Fibroblast of skin of left quadriceps (primary cell): ENCODE measurements at places on chromosomes 7 and 10.

DNA sequence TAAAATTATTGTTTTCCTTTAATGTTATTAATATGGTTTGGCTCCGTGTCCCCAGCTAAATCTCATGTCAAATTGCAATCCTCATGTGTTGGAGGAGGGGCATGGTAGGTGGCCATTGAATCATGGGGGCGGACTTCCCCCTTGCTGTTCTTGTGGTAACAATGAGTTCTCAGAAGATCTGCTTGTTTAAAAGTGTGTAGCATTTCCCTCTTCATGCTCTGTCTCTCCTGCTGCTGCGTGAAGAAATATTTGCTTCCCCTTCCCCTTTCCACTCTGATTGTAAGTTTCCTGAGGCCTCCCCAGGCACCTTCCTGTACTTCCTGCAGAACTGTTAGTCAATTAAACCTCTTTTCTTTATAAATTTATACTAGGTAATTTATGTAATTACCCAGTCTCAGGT is 27.5 kb downstream of the VIM start:
- DNase-seq = no peak

GRCh38 chr7:51187941-51188340 is 128.7 kb downstream of the COBL start:
- DNase-seq = no peak

DNA sequence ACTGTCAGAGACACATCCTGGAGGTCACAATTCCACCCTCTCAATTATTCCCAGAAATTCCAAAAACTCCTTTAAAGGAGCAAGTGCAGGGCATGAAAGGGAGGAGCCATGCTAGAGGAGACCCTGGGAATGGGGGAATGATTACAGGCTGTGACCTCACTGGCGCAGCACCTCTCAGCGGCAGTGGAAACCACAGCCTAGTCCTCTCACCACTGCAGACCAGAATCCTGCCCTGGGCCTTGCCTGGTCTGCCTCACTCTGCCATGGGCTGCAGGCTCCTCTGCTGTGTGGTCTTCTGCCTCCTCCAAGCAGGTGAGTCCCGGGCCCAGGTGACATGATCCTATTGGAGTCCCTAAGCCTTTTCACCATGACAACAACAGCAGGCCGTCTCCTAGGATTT is 50.5 kb upstream of the PRSS58 start:
- no peak for DNase-seq

DNA sequence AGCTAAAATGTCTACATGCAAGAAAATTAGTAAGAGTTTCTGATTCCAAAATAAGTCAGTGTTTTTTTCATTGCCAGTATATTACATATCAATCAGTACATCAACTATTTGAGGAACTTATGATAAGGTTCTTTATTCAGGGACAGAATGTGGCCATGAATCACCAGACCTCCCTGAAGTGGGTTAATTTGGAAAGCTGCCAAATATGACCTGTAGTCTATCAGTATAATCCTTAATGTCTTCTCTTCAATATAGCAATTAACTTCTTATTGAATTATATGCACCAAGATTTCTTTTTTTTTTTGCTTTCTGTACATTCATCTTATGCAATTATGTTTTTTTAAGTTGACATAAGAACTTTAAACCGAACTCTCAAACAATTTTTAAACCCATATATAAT is 714.5 kb upstream of the POT1 start:
- no peak for DNase-seq

GRCh38 chr10:18532881-18533535 is 118.4 kb downstream of the NSUN6 start:
- no peak for DNase-seq

DNA sequence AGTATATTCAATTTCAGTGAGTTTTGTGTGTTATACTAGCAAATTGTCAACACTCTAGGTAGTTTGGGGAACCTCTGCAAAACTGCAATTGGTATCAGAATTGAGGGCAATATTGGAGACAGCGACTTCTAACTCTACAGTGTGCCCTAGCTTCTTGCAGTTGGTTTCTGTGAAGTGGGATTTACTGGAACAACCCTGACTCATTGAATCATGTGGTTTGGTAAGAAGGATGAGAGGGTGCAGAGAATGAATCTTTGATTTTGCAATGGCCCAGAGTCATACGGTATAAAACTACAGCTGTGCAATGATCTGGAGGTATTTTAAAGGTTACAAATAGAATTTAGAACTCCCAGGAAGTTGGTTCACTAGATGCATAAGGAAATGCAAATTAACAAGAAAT is 129.1 kb upstream of the PPP1R3A start:
- peak; percentile 39 for DNase-seq

DNA sequence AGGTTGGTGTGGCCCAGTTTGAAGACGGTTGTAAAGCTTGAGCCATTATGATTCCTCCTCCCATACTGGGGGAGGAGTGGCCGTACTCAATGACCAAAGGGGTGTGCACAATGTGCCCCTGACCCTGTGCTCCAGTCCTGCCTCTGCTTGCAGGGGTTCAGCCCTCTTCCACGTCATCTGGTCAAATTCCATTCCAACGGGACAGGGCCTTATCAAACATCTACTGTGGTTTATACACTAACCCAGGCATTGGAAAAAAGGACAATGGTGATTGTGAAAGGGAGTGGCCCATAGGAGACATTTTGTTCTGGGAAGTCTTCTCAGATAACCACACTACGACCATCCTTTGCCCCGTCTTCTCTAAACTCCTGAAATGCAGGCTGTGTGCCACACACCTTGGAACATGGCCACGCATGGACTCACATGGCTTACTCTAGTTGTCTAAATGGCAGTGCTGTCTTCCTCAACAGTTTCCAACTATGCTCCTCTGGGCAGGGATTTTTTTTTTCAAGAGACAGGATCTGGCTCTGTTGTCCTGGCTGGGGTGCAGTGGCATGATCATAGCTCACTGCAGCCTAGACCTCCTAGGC is 103.0 kb downstream of the JCAD start:
- DNase-seq = no peak

GRCh38 chr10:4676566-4676965 is 149.4 kb upstream of the AKR1E2 start:
- DNase-seq = no peak

DNA sequence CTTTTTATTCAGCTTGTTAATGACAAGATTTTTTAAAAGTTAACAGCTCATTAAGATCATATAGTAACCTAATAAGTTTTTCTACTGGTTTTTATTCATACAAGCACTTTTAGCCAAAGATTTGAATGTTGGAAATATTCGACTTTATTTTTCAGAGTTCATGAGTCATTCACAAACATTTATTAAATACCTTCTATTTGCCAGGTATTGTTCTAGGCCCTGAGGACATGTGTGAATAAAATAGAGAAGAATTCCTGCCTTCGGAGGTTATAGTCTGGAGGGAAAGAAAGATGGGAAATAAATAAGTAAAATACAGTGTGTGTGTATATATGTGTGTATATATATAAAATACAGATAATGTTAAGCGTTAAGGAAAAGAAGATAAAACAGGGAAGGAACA is 31.5 kb downstream of the BTAF1 start:
- no peak for DNase-seq

DNA sequence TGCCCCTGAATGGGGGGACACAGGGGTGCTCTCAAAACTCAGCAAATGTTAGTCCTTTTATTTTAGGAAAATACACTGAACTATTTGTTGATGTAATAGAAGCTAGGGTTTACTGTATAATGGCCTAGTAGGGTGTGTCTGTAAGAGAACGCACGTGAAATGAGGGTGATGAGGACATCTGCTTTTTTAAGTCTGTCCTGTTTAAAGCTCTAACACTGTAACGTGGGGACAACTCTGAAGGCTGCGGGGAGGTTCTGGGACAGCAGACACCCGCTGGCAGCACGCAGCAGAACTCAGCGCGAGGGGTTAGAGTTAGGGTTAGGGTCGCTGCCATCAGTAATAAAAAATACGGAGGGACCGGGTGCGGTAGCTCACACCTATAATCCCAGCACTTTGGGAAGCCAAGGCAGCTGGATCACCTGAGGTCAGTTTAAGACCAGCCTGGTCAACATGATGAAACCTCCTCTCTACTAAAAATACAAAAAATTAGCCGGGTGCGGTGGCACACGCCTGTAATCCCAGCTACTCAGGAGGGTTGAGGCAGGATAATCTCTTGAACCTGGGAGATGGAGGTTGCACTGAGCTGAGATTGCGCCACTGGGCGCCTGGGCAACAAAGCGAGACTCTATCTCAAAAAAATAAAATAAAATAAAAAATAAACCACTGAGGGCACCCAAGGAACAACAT is 98.0 kb downstream of the CTBP2 start:
- DNase-seq = no peak

- DNase-seq = no peak
These were observed 13.0 kb downstream of the FAM20C start for GRCh38 chr7:205115-206010.

DNA sequence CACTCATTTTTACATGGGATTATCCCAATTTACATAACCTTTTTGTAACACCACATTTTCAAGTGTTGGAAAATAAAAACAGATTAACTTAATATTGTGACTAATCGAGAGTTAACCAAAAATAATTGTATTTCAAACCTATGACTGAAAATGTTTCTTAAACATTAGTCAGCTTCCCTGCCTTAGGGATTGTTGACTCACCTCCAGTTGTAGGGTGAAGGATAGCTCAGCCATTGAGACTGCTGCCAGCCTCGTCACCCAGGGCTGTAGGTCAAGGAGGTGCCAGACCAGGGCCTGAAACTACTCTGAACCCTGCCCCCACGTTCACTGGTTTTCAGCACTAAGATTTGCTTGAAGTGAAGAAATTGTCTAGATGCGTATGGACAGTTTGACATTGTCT is 351.2 kb downstream of the GFRA1 start:
- DNase-seq = no peak

GRCh38 chr10:42962902-42963231 is 114.0 kb upstream of the RET start:
- DNase-seq = no peak

- no peak for DNase-seq
These were observed 676 bp upstream of the HTR7 start for GRCh38 chr10:90858461-90858968.

DNA sequence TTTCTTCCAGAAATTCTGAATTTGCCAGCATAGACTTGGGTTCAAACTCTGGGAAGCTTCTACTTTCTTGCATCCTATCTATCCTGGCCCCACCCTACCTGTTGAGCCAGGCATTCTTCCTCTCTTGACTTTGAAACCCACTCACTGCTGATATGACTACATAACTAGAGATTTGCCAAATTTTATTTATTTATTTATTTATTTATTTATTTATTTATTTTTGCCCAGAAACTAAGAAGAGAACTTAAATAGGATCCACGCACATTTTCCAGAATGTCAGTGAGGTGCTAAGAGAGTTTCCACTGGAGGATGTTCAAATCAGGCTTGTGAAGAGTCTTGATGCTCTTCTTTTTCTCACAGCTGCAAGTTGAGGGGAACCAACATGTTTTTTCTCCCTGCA is 487.8 kb upstream of the PODXL start:
- no peak for DNase-seq

- DNase-seq = no peak
These were observed 66.7 kb downstream of the HHEX start for GRCh38 chr10:92756201-92757065.

DNA sequence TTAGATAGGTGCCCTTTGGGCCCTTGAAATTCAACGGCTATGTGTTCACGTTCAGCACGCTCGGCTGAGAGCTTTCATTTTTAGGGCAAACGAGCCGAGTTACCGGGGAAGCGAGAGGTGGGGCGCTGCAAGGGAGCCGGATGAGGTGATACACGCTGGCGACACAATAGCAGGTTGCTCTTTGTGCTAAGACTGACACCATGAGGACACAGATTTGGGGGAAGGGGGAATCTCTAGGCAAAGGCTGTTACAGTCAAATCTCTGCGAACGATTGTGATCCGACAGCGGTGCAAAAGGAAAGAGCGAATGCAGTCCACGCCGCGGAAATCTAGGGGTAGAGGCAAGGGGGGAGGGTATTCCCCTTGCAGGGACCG is 667 bp downstream of the KLLN start:
- DNase-seq = no peak

- no peak for DNase-seq
These were observed 174.1 kb upstream of the BET1 start for GRCh38 chr7:94178230-94178629.

DNA sequence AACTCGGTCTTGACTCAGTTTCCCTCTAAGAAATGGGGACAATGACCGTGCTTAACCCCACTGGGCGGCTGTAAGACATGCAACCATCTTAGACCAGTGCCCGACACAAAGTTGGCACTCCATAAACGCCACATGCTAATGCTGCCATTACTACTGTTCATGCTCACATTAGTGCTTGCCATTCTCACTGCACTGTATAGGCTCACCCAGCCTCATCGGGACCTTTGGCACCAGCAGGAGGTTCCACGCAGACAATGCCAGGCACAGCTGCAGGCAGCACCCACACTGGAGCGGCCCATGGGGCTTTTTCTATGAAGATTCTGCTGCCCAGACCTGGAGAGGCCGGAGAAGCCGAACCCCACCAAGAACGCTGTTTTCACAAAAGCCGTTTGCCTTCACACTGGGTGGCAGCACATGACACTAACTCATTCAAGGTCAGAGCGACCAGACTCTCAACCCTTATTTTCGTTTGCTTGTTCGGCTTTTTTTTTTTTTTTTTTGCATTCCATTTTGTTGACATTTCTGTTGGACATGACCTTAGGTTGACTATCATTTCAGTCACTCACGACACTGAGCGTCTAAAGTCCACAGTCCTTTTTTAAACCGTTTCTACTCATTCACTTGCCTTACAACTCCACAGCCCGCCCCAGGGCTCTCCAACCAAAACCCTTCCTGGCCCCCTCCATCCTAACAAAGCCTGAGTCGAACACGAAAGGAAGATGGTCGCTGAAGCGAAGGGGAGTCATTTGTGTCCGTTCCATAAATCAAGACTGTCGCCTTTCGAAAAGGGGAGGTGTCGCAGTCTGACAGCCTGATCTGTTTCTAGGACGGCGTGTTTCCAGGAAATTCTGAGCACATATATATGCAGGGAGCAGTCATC is 124.4 kb upstream of the RNF32 start:
- no peak for DNase-seq

DNA sequence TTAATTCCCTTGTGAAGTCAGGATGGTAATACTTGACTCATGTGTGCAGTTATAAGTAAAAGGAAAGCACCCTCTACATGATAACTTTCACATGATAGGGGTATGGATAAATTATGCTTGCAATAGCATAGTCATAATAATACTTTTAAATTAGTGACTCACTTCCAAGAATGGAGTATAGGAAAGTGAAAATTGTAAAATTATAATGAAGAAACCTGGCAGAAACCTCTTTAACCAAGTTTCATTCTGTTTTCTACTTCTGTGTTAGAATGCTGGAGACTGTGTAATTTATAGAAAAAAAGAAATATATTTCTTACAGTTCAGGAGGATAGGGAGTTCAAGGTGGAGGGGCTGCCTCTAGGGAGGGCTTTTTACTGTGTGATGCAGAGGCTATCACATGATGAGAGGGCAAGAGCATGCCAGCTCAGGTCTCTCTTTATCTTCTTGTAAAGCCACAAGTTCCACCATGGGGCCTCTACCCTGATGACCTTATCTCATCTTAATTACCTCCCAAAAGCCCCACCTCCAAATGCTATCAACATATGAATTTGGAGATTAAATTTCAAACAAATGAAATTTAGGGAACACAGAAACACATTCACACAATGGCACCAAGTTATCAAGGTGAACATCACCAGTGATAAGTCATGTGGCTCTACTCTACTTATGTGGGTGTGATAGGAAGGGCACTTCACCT is 43.2 kb downstream of the HDAC9 start:
- no peak for DNase-seq
